ENCODE measurements at places on chromosomes 6 and 20. TPM values are rescaled to one million over a fixed set of nuclear protein-coding genes. Genes with fewer than 3 reads are reported as not detected.

FKBP1C gene
- 0.20 TPM for total RNA-seq

EDN1 gene
- total RNA-seq: 9.9 TPM

WFDC10B gene
- not detected for total RNA-seq

PTCHD4 gene
- total RNA-seq: 11.7 TPM

ATP9A gene
- 77.3 TPM for total RNA-seq

ASXL1 gene
- total RNA-seq: 58.3 TPM

KIFC1 gene
- total RNA-seq: 6.7 TPM

- no peak overlapping the region for H3K4me3 ChIP-seq
- no peak for DNase-seq
- no peak overlapping the region for H3K27ac ChIP-seq
- no peaks in the 10 kb centered on the region for H3K27me3 ChIP-seq
These were observed 590.9 kb upstream of the CITED2 start for GRCh38 chr6:139965393-139965792.

DNA sequence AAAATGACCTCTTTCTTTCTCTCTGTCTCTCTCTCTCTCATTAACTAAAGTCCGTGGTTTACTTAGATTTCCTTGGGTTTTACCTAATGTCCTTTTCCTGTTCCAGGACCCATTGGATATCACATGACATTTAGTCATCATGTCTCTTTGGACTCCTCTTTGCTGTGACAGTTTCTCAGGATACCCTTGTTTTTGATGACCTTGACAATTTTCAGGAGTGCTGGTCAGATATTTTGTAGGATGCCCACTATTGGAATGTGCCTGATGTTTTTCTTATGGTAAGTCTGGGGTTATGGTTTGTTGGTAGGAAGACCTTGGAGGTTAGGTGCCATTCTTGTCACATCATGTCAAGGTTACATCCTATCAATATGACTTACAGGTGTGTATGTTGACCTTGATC, 199.2 kb upstream of the HTR1E start:
- H3K36me3 ChIP-seq: no peaks in the 10 kb centered on the region
- no peak for DNase-seq
- no peaks in the 10 kb centered on the region for H3K4me1 ChIP-seq

GRCh38 chr20:50415516-50416268, 94.5 kb upstream of the PTPN1 start:
- H3K27ac ChIP-seq: peak overlapping the region; percentile 91
- H3K27me3 ChIP-seq: no peaks in the 10 kb centered on the region
- peaks cover 23% of the 10 kb centered on the region for H3K4me1 ChIP-seq
- H3K4me3 ChIP-seq: no peak overlapping the region
- peak; percentile 95 for DNase-seq

DNA sequence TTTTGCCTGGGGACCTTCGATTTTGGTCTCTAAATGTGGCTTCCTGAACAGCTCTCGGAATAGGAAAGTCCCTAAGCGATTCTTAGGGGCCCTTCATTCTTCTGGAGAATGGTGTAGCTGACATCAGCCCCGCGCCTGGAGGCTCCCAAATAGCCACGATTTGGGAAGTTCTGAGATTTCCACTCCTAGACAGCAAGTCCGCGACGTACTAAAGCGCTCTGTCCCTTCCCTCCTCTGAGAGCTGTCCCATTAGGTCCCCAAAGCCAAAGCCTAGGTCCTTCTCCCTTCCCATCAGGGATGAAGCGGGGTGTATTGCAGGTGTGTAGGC, 756 bp downstream of the MOXD1 start:
- H3K4me3 ChIP-seq: peak overlapping the region; percentile 70
- no peaks in the 10 kb centered on the region for H3K36me3 ChIP-seq
- DNase-seq: peak; percentile 35
- peaks cover 30% of the 10 kb centered on the region for H3K27me3 ChIP-seq
- peaks cover 14% of the 10 kb centered on the region for H3K4me1 ChIP-seq

DNA sequence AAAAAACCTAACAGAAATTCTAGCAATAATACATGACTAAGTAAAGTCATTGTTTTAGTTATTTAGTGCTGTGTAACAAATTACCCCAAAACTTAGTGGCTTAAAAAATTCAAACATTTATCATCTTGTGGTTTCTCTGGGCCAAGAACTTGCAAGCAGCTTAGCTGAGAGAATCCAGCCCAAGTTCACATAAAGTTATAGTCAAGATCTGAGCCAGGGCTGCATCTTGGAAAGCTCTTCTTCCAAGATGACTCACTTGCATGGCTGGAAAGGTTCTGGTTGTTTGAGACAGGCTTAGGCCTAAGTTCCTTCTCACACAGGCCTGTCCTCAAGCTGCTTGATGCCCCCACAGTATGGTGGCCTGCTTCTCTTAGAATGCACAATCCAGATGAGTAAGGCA, 217.8 kb upstream of the TSHZ2 start:
- H3K27me3 ChIP-seq: no peaks in the 10 kb centered on the region
- no peak overlapping the region for H3K4me3 ChIP-seq
- H3K36me3 ChIP-seq: no peaks in the 10 kb centered on the region
- no peak for DNase-seq
- H3K4me1 ChIP-seq: peaks cover 4% of the 10 kb centered on the region

- no peak overlapping the region for H3K4me3 ChIP-seq
- H3K36me3 ChIP-seq: no peaks in the 10 kb centered on the region
- H3K27ac ChIP-seq: no peak overlapping the region
- H3K4me1 ChIP-seq: no peaks in the 10 kb centered on the region
- DNase-seq: no peak
- H3K27me3 ChIP-seq: no peaks in the 10 kb centered on the region
These were observed 450.9 kb downstream of the GJA1 start for GRCh38 chr6:121886223-121886830.

GRCh38 chr6:163468738-163469137, 54.2 kb downstream of the QKI start:
- H3K27ac ChIP-seq: no peak overlapping the region
- H3K4me3 ChIP-seq: no peak overlapping the region
- peaks cover 8% of the 10 kb centered on the region for H3K4me1 ChIP-seq
- H3K36me3 ChIP-seq: no peaks in the 10 kb centered on the region

- no peaks in the 10 kb centered on the region for H3K36me3 ChIP-seq
- H3K4me3 ChIP-seq: no peak overlapping the region
- H3K27ac ChIP-seq: no peak overlapping the region
- H3K27me3 ChIP-seq: no peaks in the 10 kb centered on the region
- H3K4me1 ChIP-seq: no peaks in the 10 kb centered on the region
These were observed 806.1 kb upstream of the MAP3K7 start for GRCh38 chr6:91392951-91393350.

DNA sequence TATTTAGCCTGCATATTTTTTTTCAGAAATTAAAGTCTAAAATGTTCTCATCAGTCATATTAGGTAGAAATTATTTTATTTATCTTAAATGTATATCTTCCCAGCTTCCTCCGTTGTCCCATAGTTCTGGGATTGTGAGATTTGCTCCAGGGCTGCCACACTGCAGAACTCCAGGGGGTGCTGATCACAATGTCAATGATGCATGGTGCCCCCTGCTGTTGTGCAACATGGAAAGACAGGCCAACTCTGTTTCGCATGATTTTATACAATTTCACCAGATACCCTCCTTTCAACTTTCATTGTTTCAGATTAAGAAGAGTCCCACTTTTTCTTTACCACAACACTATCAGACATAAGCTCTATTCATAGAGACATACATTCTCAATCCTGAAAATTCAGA, 35.9 kb downstream of the ID4 start:
- H3K4me1 ChIP-seq: no peaks in the 10 kb centered on the region
- H3K36me3 ChIP-seq: no peaks in the 10 kb centered on the region
- DNase-seq: no peak

- no peak overlapping the region for H3K27ac ChIP-seq
- H3K4me3 ChIP-seq: no peak overlapping the region
- no peaks in the 10 kb centered on the region for H3K36me3 ChIP-seq
- no peaks in the 10 kb centered on the region for H3K4me1 ChIP-seq
- DNase-seq: no peak
These were observed 37.9 kb upstream of the CBLN4 start for GRCh38 chr20:56043227-56043626.

DNA sequence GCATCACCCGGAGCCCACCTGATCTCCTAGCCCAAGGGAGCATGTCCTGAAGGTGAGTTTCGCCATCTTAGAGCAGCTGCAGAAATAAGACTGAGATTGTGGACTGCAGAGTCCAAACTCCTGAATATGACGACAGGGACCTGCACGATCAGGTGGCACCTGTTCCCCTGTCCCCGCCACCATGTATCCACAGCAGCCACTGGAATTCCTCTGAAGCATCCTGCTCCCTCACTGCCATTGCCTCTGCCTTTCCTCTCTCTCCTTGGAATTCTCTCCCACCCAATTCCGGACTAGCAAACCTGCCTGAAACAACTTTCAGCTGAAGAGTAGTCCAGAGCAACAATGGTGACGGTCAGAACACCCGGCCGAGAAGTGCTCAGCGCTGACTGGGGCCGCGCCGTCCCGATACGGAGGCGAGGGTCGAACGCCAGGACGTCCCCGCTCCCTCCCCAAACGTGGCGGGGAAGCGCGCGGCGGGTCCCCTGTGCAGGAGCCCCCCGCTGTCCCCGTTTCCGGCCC, 694 bp upstream of the FAM120B start:
- H3K4me3 ChIP-seq: peak overlapping the region; percentile 95
- H3K36me3 ChIP-seq: no peaks in the 10 kb centered on the region
- no peaks in the 10 kb centered on the region for H3K27me3 ChIP-seq
- peak overlapping the region; percentile 61 for H3K27ac ChIP-seq
- DNase-seq: no peak
- peaks cover 18% of the 10 kb centered on the region for H3K4me1 ChIP-seq

DNA sequence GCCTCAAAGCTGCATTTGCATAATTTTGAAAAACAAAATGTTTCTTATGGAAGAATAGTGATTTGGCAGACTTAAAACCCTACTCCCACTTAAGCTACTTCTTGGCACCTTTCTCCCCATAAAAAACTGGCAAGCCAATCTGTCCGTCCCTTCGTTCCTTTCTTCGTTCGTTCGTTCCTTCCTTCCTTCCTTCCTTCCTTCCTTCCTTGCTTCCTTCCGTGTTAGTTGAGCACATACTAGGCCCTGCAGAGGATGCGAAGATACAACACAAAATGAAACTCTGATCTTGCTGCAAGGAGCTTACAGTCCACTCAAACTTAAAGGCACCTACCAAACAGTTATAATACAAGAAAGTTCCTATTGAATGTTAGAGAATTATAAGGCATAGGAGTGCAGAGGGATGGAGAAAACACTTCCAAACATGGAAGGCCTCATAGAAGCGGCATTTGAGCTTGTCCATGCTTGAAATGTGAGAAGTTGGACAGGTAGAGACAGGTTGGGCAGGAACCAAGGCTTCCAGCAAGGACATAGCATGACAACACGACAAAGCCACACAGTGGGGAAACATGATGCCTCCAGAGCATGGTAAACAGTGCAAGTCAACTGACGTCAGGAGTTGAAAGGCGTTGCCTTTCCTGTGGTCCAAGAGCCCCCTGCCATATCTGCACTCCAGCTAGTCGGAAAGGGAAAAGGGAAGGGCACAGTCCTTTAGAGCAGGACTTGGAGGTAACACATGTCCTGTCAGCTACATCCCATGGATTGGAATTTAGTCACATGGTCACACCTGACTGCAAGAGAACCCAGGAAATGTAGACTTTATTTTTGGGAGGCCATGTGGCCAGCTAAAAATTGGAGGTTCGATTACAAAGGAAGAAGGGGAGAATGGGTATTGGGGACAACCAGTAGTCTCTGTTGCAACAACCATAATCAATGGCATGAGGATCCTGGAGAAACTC, 7.0 kb downstream of the PNPLA1 start:
- H3K27me3 ChIP-seq: no peaks in the 10 kb centered on the region
- H3K36me3 ChIP-seq: no peaks in the 10 kb centered on the region
- H3K27ac ChIP-seq: no peak overlapping the region
- H3K4me1 ChIP-seq: no peaks in the 10 kb centered on the region
- no peak for DNase-seq

GRCh38 chr20:41316602-41317545, 657 bp downstream of the ZHX3 start:
- H3K4me3 ChIP-seq: peak overlapping the region; percentile 75
- H3K36me3 ChIP-seq: no peaks in the 10 kb centered on the region
- no peaks in the 10 kb centered on the region for H3K27me3 ChIP-seq
- peak; percentile 89 for DNase-seq

- H3K4me3 ChIP-seq: no peak overlapping the region
- DNase-seq: no peak
- no peaks in the 10 kb centered on the region for H3K4me1 ChIP-seq
- no peak overlapping the region for H3K27ac ChIP-seq
These were observed 45.7 kb downstream of the HBS1L start for GRCh38 chr6:135008941-135009290.

DNA sequence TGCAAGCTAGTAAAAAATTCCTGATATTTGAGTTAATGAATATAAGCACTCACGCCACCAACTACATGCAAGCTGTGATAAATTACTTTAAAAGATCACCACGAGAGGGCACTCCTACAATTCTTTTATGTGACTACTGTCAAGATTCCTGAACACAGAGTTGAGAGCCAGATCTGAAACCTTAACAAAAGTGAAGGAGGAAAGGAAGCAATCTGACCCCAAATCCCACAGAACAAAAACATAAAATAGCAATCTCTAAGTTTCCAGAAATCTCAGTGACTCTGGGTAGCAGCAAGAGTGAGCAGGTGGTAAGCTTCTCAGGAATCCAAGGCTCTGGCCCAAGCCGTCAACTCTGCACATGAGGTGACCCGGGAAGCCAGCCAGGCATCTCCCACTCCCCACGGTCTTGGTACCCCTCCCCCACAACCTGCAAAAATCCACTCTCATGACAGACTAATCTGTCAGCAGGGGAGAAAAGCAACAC, 55.1 kb downstream of the STAU1 start:
- peaks cover 29% of the 10 kb centered on the region for H3K36me3 ChIP-seq
- no peak overlapping the region for H3K4me3 ChIP-seq
- no peak overlapping the region for H3K27ac ChIP-seq
- peak; percentile 63 for DNase-seq
- H3K4me1 ChIP-seq: peaks cover 5% of the 10 kb centered on the region

DNA sequence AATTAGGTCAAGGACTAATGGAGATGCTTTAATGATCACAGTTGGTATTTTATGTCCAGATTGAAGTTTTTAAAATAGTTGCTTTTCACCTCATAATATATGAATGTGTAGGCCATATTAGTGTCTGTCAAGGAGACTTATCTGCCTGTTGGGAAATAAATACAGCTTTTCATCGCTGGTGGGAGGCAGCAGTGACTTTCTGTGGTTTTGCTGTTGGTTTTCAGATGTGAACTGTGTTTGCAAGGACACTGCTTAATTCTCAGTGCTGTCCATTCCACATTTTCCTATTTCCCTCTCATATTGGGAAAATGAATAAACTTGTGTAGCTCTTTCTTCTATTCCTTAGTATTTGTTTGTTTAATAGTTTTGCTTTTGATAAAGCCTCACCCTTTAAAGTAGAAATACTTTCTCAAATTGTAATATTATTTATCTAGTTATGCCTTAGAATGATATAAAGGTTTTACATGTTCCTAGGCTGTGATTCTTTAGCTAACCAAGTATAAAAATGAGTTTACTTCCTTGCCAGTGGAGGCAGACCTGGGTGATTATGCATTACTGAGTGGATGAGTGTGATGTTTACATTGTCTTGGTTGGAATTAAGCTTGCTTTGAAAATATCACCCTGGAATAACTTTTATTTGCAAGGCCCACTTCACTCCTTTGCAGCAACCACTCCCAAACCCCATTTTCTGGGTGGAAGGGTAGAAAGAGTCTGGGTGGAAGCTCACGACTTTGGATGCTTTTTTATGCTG, 3.3 kb downstream of the PLCB4 start:
- H3K27me3 ChIP-seq: no peaks in the 10 kb centered on the region
- H3K4me3 ChIP-seq: no peak overlapping the region
- no peak for DNase-seq
- no peak overlapping the region for H3K27ac ChIP-seq
- H3K36me3 ChIP-seq: no peaks in the 10 kb centered on the region

GRCh38 chr20:24754691-24755090, 194.4 kb upstream of the CST7 start:
- H3K27ac ChIP-seq: no peak overlapping the region
- H3K27me3 ChIP-seq: no peaks in the 10 kb centered on the region
- no peaks in the 10 kb centered on the region for H3K36me3 ChIP-seq
- peaks cover 9% of the 10 kb centered on the region for H3K4me1 ChIP-seq
- DNase-seq: no peak
- H3K4me3 ChIP-seq: no peak overlapping the region

All from spinal cord (tissue), 10 donors.